ENCODE measurements at places on chromosomes 5 and 9.

- no peak for DNase-seq
Observed at GRCh38 chr9:95776176-95776575, 99.3 kb upstream of the ERCC6L2 start.

DNA sequence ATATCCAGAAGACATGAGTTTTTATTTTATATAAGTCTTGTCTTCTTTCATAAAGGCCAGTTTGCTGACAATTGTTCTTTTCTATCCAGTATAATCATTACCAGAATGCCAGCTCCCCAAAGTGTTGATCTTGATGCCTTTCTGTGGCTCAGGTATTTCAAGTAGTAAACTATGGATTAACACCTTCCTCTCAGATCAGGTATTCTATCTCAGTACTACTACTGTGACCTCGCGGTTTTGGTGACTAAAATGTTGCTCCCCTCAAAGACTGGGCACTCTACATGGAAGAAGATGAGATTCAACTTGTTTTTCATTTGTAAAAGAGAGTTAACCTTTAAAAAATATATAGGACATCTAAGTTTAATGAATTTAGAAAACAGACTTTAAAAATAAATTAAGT is 58.1 kb downstream of the GNG10 start:
- no peak for DNase-seq

GRCh38 chr9:98091735-98092612 is 27.0 kb downstream of the TRIM14 start:
- no peak for DNase-seq

DNA sequence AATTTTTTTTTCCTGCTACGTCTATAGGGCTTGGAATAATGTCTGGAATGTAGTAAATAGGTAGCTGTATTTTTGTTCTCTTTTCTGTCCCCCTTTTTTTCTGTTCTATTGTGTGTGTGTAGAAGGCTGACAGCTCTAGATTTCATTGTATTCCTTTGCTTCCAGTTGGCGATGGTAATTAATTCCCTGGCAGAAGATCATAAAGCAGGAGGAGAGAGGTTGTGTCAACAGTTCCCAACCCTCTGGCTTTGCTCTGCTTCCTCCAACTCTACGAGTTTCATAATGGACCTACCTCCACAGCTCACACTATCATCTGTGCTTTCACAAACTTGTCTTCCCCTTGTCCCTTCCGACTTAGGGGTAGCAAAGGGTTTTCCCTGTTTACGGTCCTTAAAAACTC is 117.9 kb upstream of the CDH18 start:
- DNase-seq, result peak; percentile 47

GRCh38 chr5:107275333-107275732 is 395.4 kb downstream of the EFNA5 start:
- DNase-seq, result no peak

GRCh38 chr9:6758248-6758497 is 400 bp downstream of the KDM4C start:
- DNase-seq, result peak; percentile 52

- no peak for DNase-seq
Observed at GRCh38 chr5:171207256-171207847, 101.7 kb upstream of the TLX3 start.

GRCh38 chr5:126182971-126183695 is 240.1 kb upstream of the GRAMD2B start:
- no peak for DNase-seq

DNA sequence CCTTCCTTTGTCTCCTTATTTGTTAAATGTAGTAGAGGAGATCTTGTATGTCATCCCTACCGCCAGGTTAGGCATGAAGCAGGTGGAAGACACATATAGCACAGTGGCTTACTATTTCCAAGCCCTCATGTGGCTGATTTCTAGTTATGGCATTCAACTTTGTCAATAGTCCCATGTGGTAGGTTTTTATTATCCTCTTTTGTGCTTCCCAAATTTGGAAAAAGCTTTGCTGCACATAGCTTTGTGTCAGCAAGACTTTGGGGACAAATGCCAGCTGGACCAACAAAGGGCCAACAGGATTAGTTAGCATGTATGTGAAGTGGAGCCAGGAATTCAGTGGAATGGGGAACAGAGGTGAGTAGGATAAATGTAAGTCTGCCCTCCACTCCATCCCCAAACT is 276.3 kb downstream of the PSAT1 start:
- DNase-seq, result no peak

- no peak for DNase-seq
Observed at GRCh38 chr5:16383544-16384052, 82.0 kb downstream of the ZNF622 start.

DNA sequence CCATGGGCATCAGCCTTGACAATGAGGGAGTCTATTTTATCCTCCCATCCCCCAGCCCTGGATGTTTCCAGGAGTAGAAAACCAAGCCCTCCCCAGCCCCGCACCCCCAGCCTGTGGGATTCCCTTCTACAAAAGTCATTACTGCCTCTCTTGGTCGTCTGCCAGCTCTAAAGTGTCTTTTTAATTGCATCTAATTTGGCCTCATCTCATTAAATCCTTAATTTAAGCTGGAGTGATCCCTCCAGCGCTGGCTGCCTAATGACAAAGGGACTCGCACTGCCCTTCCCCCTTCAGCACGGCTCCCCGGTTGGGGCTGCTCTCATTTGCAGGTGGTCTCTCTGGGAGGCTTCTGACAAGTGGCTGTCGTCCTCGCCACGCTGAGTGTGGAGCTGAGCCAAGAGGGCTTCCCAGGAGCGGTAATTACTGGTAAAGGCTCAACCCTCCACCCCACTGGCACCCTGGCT is 107.9 kb upstream of the ALDH1B1 start:
- DNase-seq, result peak; percentile 98

GRCh38 chr9:122016309-122016708 is 76.8 kb downstream of the TTLL11 start:
- DNase-seq, result no peak

- no peak for DNase-seq
Observed at GRCh38 chr5:30994902-30995301, 198.6 kb upstream of the CDH6 start.

GRCh38 chr5:172835290-172835993 is 1.4 kb downstream of the ERGIC1 start:
- DNase-seq, result no peak

Data from NCI-H1092 (cell line).